M059J (cell line): ENCODE measurements at places on chromosomes 3 and 15.

- DNase-seq, result peak; percentile 55
These were observed 25.8 kb downstream of the RPSA start for GRCh38 chr3:39432342-39432741.

- DNase-seq, result no peak
These were observed 22.3 kb downstream of the OSBPL10 start for GRCh38 chr3:31958701-31959152.

DNA sequence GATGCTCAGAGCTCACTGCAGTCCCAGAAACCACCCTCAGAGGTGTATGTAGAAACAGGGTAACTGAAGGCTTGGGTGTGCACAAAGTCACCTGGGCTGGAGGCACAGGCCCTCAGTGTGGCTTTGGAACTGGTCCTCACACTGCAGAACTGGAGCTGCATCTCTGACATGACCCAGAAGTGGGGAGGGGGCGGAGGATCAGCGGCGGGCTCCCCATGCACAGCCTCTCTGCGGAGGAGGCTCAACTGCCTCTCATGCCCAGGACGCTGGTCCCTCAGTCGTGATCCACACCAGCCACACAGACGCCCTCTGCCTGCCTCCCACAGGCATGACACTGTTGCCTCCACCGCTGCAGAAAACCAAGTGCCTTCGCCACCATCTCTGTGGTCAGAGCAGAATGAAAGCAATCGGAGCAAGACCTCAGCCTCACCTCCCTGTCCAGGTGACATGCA is 73.7 kb downstream of the TM2D3 start:
- peak; percentile 38 for DNase-seq

DNA sequence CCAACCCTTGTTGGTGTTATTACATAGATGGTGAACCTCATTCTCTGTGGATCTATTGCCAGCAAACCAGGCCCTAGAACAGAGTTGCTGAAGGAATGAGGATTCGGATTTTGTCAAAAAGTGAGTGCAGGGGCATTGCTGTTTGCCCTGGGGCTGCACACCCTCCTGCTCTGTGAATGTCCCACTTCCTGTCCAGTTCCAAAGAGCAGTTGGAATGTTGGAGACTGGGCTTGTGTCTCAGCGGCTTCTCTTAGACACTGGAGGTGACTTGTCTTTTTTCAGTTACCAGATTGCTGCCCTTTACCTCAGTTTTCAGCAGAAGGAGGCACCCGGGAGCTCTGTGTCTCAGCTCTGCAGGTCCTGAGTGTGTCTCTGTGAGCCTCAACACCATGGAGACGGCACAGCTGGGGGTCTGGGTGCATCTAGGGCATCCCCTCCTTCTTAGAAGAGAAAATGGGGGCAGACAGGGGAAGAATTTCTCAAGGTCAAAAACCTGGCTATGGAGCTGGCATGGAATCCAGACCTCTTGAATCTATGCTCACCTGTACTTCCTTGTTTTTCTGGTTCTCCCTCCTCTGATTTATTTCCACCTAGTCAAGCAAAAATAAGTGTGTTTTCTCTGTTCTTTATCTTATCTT is 46.3 kb downstream of the LIMD1 start:
- peak; percentile 17 for DNase-seq

- DNase-seq, result no peak
These were observed 75.5 kb upstream of the IQSEC1 start for GRCh38 chr3:13148561-13149329.

- no peak for DNase-seq
These were observed 126.2 kb upstream of the ATP10A start for GRCh38 chr15:25989327-25989726.

GRCh38 chr3:109888026-109888425 is 550.7 kb upstream of the DPPA4 start:
- DNase-seq, result no peak

DNA sequence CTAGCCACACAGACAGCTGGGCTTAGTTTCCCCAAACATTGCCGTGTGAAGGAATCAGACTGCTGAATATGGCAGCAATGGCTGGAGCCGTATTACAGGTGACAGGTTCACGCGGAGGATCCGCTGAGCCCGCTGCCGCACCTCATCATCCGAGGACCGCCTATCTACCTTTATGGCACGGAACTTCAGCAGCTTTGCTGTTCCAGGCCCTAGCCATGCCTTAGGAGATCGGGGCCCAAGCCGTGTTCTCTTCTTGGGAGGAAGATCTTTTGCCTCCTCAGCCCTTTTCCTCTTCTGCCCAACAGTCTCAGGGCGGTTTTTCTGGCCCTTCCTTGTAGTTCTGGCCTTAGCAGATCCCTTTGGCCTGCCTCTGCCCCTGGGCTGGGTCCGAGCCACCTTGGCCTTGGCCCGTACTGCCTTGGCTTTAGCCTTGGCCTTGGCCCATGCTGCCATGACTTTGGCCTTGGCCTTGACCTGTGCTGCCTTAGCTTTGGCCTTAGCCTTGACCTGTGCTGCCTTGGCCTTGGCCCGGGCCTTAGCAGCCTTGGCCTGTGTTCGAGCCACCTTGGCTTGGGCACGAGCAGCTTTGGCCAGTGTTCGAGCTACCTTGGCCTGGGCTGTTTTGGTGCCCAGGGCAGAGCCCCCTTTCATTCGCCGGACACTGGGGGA is 3.2 kb downstream of the CCDC71 start:
- no peak for DNase-seq
